ENCODE measurements at places on chromosomes 1 and 21.
A peak's percentile ranks its signal among the peaks of the same experiment; 100 is the strongest.

- no peak for DNase-seq
Measured at GRCh38 chr1:165954940-165955339, 127.5 kb downstream of the UCK2 start.

DNA sequence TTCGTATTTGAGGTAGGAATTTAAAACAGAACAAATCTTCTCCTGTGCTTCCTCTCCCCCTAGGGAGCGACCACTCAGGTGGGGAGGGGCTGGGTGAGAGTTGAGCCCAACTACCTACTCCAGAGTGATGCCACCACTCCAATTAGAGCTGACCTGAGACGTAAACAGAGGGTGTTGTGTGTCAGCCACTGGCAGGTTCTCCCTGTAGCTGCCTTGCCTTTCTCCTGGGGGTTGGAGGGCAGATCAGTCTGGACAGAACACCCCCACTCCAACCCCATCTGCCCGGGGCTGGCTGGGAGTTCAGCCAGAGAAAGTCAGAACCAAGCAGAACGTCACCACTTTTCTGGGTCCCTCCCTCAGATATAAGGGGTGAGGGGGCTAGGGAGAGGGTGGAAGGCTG, 2.0 kb downstream of the HPDL start:
- no peak for DNase-seq

GRCh38 chr1:199551967-199552565, 475.4 kb upstream of the NR5A2 start:
- DNase-seq, result peak; percentile 10

DNA sequence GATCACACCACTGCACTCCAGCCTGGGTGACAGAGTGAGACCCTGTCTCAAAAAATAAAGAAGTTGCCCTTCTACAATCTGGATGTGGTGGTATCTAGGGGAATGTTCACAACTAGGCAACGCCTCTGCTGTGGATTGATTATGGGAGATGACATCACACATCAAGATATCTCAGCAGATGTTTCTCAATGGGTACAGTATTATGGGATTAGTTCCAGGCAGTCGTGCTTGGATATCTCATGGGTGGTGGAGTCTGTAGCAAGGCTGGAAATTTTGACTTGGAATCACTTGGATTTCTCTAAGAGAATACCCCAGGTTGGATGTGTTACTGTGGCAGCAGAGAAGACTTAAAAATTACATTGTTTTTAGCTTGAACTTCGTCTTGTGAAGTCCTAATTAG, 7.7 kb downstream of the IFNAR2 start:
- no peak for DNase-seq

DNA sequence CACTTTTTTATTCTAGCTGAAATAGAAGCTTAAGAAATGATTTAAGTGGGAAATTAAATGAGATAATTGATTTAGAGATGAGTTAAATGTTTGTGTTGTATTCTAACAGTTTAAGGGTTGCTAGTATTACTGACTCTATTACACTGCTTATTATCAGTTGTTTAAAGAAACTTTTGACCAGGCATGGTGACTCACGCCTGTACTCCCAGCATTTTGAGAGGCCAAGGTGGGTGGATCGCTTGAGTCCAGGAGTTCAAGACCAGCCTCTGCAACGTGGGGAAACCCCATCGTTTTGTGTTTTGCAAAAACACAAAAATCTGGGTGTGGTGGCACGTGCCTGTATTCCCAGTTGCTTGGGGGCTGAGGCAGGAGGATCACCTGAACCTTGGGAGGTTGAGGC, 14.2 kb downstream of the CLIC4 start:
- no peak for DNase-seq

DNA sequence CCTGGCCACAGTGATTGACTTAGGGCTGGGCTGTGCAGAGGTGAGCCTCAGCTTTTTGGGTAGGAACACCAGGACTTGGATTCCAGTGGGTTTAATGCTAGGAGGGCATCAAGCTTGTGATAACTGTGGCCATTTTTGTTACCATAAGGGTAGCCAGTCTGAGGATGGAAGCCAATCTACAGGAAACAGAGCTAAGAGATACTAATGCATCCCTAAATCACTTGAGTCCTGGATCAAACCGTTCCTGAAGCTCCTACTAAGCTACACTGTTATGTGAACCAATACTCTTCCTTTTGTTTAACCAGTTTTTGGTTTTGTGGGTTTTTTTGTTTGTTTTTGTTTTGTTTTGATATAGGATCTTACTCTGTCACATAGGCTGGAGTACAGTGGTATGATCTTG, 12.2 kb downstream of the KIAA2013 start:
- no peak for DNase-seq

GRCh38 chr21:31030367-31031106, 7.7 kb downstream of the KRTAP19-8 start:
- no peak for DNase-seq

- no peak for DNase-seq
Measured at GRCh38 chr1:35809114-35810095, 1.6 kb downstream of the AGO4 start.

DNA sequence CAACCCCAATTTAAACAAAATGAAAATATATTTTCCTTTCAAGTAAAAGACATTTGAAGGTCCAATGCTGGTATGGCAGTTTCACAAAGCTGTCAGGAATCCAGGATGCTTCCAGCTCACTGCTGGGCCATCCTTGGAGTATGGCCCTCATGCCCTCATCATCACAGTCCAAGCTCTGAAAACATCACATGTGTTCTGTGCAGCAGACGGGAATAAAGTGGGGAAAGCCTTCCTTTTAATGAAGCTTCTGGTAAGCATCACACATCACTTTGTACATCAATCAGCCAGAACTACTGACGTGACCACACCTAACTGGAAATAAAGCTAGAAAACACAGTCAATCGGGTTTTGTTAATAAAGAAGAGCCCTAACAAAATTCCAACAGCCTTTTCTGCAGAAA, 22.7 kb downstream of the CDC42BPA start:
- DNase-seq, result no peak

- no peak for DNase-seq
Measured at GRCh38 chr1:171787686-171788480, 6.4 kb downstream of the METTL13 start.

DNA sequence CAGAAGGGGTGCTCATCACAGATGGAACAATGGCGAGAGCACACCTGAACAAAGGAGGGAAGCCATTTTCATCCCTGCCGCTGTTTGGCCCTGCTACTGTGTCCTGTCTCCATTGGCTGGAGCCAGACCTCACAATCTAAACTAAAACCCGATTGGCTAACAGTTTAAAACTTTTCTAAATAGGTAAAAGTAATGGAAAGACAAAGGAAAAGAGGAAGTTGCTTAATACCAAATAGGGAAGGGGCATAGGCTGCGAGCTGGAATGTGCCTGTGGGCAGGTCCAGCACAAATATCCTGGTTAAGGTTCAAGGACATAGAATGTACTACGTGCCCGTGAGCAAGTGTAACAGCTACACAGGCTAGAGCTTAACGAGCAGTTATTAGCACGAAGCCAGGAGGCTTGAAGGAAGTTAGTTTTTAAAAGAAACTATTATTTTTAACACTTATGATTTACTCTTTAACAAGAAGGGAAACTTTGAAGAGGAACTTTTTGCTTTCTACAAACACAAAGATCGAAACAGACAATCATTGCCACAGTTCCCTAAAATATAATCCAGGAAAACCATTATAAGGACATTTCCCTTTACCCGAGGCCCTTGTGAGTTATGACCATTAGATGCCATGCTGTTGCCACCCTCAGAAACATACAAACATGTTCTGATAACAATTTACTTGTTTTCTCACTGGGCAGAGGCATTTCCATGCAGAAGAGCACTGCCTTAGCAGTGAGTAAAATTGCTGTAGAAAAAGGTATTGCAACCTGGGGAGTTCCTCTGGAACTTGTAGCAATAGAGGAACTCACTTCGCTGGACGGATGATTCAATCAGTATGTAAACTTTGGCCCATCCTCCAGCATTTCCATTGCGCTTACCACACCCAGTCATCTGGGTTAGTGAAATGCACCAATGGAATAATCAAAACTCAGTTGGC, 4.8 kb upstream of the PTTG1IP start:
- no peak for DNase-seq

GRCh38 chr1:150406483-150406882, 42.5 kb downstream of the RPRD2 start:
- no peak for DNase-seq

DNA sequence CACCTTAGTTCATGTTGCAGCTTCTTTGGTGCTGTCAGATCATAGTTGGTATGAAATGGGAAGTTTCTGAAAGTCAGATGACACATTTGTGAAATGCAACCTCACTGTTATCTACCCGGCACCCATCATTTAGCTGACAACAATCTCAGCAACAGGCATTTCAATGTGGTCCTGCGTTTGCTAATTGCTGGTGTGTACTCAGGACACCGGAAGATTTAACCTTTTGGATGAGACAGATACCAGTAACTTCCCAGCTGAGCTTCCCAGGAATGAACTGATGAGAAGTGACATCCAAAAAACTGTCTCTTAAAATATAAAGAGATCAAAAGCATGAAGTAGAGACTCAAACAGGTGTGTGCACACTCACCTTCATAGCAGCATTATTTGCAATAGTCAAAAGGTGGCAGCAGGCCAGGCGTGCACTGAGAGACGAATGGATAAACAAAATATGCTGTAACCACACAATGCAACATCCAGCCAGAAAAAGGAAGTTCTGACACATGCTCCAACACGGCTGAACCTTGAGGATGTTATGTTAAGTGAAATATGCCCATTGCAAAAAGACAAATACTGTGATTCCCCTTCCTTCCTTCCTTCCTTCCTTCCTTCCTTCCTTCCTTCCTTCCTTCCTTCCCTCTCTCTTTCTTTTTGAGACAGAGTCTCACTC, 7.9 kb upstream of the CLDN14 start:
- no peak for DNase-seq

DNA sequence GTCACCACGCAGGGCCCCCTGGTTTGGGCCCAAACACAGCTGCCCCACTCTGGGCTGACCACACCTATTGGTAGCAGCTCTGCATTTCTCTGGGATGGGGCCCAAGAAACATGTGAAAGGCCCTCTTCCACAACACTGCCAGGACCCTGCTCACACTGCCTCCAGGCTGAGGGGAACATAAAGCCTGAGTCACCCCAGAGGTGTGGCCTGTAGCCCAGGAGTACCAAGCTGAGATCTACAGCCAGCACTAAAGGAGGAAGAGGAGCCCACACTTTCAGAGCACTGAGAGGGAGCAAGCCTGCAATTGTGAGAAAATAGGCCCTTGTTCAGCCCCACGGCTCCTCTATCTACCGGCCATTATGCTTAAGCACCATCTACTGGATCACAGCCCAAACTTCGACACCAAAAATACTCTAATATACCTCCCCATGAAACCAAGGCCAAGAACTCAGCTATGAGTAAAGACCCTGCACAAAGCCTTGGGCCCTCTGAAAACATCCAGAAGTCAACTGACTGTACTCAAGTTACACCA, 14.4 kb upstream of the OR2T10 start:
- DNase-seq, result peak; percentile 6

DNA sequence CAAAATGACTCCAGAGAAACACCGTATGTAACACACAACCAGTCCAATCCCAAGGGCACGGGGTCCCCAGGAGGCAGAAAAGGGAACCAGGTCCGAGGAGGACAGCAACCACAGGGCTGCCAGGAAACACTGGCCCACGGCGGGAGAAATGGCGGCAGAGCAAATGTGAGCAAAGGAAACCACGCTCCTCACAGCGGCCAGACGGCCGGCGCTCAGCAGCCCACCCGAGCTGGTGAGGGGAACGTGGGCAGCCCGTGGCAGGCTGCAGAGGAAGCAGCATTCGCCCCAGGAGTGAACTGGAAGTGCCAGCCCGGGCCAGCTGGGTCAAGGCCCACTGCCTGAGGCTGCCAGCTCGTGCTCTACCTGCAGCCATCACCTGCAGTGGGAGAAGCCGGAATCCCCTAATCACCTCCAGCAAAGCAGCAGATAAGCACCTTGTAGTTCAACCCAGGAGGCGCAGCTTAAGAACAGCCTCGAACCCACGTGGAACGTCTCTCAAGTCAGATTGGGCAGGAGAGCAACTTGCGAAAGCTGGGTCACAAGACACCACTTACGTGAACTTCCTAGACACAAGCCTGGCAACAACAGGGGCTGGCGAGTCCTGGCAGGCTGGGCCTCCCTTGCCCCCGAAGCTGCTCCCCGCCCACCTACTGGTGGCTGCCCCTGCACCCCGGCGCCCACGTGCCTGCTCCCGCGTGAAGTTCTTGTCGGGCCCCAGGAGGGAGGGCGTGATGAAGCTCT, 6.7 kb downstream of the SLC19A1 start:
- no peak for DNase-seq

GRCh38 chr1:21764615-21765423, 18.1 kb downstream of the USP48 start:
- DNase-seq, result no peak

- DNase-seq, result no peak
Measured at GRCh38 chr1:75600781-75601180, 10.1 kb downstream of the SLC44A5 start.

- no peak for DNase-seq
Measured at GRCh38 chr1:196779093-196779492, 4.5 kb downstream of the CFHR3 start.

DNA sequence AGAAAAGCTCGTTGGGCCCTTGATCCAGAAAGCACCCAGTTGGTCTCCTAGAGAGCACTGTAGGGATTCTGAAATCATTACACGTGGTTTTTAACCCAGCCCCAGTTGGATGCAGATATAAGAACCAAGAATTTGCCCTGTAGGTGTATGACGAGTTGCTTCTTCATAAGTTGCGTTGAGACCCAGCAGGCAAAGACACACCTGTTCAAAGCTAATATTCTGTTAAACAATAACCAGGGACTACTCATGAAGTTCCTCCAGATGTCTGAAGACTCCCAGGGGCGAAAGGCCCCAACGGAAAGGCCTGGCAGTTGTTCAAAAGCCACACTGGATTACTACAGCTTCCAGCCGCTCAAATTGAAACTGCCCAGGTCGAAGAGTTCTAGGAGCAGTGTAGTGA, 88.6 kb upstream of the HNRNPU start:
- no peak for DNase-seq

DNA sequence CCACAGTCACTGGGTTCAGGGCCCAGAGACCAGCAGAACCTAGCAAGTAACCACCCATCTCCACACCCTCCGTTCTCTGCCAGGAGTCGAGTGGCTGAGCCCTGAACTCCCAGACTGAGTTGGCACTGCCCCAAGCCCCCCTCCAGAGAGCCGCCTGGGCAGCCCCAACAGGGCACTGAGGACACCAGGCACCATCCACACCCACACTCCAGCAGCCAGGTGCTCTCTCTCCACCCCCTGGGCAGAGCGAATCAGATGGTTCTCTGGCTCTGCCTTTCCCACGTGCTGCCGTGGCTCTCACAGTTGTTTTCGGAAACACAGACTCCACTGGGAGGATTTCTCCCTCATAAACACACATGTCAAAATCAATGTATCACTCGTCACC, 13.6 kb downstream of the WDR4 start:
- no peak for DNase-seq

DNA sequence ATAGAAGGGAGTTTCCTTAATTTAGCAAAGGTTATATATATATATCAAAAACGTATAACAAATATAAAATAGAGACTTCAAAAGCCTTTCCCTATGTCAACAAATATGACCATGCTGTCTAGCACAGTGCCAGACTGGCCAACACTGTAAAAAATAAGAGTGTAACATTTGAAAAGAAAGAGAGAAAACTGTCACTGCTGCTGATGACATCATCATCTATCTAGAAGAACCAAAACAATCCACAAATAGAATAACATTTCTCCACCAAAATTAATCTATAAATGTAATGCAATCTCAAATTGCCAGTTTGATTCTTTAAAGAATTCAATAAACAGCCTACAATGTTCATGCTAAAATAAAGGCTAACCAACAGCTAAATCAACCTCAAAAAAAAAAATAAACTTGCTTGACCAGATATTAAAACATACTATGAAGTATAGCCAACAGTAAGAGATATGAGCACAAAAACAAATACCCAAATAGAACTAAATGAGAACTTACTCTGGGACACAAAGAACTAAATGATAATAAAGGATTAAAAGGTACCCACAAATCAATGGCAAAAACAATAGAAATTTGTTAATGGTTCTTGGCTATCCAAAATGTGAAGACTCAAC, 50.2 kb downstream of the ENAH start:
- no peak for DNase-seq

Measured in activated naive CD8-positive, alpha-beta T cell treated with anti-CD3 and anti-CD28 coated beads for 36 hours (primary cell).